ENCODE measurements at places on chromosomes 3 and 15.

DNA sequence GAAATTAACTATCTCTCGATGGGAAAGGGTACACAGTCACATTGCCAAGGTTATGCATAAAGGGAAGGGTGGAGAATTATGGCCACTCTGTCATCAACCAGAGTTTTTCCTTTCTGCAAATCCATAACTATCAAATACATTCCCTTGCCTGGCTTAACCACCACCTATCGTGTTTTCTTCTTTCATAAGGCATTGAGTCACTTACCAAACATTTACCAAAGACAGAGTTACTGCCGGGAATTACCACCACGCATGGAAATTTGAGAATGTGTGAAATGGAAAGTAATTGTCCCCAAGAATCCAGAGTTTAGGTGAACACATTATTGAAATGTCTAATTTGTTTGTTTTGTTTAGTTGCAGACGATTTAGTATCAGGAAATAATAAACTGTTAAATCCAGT, 134.3 kb upstream of the LRRN1 start:
- no peak for DNase-seq

DNA sequence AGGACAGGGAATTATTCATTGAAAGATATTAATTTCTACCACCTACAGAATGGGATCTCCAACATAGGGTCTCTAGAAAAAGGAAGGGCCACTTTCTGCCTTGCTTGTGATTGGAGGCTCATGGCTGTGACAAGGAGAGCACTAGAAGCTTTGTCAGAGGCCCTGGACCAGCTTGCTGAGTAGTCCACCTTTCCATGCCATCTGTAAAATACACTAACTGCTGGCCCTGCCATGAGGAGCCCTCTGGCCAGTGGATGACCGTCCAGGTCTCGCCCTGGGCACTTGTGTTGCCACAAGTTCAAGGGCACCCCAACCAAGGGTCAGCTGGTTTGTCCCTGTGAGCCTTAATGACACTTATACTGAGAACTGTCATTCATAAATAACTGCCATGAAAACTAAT, 1.6 kb upstream of the SYNM start:
- no peak for DNase-seq

DNA sequence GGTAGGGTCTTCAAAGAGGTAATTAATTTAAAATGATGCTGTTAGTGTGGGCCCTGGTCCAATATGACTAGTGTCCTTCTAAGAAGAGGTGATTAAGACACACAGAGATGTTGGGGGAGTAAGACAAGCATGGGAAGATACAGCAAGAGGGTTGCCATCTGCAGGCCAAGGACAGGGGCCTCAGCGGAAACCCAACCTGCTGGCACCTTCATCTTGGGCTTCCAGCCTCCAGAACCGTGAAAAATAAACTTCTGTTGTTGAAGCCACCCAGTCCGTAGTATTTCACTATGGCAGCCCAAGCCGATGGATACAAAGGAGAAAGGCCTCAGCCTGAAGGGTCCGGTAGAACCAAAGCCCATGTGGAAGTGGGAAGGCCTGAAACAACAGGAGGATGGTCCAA, 161.7 kb upstream of the UBE2E1 start:
- no peak for DNase-seq

DNA sequence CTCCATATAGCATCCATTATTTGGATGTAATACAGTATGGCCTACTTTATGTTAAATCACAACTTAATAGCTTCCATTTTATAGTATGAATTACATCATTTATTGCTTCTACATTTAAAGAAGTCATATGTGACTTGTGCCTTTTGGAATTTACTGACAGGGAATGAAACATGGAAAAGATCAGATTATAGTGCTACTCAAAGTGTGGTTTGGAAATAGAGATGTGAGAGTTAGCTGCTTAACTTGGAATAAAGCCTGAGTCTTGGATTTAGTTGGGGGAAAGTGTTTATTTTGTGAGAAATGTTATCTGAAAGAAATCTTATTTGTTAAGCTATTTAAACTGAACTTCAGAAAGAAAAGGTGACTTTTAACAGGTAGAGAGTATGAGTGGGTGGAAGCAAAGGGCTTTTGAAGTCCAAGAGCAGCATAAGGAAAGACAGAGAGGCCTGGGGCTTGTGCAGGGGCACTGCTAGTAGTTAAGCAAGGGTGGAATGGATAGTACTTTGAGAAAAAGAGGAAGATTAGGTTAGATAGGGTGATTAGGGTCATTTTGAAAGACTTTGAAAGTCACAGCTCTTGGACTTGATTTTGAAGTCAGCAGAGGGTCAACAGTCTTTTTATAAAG, 60.5 kb downstream of the SLMAP start:
- no peak for DNase-seq

DNA sequence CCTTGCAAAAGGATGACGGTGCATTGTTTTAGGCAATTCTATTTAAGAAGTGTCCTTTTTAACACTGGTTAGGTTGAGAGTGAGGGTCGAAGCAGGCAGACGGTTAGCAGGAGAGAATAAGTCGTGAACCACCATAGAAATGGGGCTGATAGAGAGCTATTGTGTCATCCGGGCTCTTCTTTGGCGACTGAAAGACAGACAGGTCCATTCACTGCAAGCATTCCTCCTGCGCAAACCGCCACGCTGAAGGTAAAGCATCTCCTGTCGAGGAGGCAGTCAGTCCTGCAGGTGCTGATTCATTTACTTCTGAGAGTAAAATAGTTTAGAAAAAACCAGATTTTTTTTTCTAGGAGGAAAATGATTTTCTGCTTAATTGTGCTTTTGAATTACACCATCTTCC, 1002.8 kb upstream of the NR2F2 start:
- DNase-seq: no peak

- peak; percentile 30 for DNase-seq
These were observed 175.6 kb downstream of the GREM1 start for GRCh38 chr15:32893421-32893820.

DNA sequence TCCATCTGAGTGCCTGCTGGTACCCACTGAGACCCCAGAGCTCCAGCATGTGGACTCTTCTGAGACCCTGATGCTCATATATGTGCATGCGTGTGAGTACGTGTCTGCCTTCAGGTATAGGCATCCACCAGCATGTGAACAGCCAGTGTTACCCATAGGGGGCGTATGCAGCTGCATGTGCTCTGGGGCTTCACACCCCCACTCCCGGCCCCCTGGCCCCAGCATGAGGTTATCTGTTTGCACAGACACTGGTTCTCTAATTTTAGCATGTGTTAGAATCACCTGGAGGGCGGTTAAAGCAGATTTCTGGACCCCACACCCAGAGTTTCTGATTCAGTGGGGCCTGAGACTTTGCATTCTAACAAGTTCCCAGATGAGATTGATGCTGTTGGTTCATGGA, 824 bp upstream of the CILP start:
- no peak for DNase-seq

- no peak for DNase-seq
These were observed 921.3 kb upstream of the NR2F2 start for GRCh38 chr15:95409211-95409610.

DNA sequence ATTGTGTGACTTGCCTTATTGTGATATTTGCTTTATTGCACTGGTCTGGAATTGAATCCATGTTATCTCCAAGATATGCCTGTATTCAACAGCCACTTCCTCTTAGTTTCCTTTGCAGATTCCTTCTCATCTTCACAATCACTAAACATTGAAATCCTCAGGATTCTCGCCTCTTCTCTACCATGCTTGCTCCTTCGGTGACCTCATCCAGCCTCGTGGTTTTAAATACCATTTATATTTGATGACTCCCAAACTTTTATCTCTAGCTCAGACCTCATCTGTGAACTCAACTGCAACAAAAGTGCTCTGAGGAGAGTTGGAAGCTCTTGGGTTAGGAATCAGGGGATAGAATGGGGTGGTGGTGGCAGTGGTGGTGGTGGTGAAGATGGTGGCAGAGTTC, 19.9 kb downstream of the POLR2M start:
- DNase-seq: no peak

DNA sequence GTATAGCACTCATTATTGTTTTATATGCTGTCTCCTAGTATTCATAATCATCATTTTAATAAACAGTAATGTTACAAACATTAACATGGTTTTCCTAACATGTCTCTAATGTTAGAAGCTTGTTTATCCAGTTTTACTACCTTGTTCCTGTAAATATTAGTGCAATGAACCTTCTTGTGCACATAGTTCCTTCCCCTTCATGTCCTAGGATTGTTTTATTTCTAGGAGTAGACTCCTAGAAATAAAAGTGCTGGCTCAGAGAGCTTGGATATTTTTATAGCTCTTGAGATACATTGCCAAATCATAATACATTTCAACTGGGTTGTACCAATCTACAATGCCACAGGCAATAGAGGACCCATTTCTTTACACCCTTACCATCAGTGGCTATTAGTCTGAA, 161.3 kb downstream of the SV2B start:
- no peak for DNase-seq

DNA sequence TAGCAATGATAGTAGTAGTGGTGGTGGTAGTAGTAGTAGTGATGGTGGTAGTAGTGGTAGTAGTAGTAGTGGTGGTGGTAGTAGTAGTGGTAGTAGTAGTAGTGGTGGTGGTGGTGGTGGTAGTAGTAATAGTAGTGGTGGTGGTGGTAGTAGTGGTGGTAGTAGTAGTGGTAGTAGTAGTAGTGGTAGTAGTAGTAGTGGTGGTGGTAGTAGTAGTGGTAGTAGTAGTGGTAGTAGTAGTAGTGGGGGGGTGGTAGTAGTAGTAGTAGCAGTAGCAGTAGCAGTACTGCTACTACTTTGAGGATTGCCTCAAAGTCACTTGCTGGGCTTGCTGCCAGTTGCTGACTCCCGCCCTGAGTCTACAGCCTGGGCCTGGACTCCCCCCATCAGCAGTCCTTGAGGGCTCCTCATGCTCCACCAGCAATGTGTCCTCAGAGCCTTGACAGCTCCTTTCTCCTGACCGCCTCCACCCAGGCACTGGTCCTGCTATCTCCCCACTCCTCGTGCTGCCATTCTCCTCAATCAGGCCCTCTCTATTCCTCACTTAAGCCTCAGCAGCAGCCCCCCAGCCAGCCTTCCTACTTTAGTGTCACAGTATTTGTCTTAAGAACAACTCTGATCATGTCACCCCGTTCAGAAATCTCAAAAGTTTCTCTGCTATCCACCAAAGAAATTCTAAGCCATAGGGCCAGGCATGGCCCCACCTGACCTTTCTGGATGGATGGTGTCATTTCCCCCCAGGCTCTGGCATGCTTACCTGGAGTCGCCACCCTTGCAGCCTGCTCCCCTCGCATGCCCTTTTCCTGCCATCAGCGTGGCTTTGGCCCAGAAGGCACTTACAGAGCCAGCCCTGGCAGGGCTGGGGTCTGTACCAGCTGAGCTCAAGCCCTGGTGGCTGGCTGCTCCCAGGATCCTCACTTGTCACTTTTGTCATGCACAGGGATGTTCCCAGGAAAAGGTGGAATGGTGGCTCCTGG, 45.6 kb downstream of the DLEC1 start:
- DNase-seq: peak; percentile 79

DNA sequence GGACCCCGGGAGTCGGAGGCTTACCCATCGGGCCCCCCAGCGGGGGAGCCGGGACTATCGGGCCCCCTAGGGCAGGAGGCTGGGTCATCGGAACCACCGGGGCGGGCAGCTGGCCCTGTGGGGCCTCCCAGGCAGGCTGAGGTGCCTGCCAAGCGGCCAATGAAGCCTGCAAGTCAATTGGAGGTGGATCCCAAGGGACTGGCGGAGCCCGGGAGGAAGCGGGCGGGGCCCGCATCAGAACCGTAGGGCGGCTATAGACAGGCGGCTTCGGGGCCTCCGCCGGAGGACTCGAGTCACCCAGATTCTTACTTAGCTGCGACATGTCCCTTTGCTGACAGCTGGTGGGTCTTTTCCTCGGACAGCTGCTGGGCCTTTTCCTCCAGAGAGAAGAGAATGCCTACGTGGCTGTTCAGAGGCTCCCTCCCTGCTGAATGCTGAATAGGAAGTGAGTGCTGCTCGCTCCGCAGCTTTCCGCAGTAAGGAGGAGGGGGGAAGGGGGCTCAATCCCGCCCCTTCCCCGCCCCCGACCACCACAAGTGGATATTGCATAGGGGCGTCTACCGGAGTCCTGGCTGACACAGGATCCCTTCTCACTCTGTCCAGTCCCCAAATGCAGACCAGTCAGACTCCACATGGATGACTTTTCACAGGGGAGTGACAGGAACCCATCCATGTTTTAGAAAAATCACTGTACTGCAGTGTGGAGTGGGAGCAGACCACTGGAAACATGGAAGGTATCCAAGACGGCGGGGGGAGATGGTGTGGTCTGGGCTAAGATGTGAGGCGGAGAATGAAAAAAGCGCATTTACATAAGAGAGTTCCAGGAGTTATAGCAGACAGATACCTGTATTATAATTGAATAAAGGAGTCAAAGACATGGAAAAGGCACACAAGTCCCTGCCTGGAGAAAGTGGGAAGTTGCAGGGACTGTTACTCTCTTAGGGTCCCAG, at the start of gene MAGEL2:
MAGEL2 (minus strand) TSS at position 447 of the 950 bp plus-strand sequence; CDS start at position 322, 125 bp downstream.
- peak; percentile 17 for DNase-seq

DNA sequence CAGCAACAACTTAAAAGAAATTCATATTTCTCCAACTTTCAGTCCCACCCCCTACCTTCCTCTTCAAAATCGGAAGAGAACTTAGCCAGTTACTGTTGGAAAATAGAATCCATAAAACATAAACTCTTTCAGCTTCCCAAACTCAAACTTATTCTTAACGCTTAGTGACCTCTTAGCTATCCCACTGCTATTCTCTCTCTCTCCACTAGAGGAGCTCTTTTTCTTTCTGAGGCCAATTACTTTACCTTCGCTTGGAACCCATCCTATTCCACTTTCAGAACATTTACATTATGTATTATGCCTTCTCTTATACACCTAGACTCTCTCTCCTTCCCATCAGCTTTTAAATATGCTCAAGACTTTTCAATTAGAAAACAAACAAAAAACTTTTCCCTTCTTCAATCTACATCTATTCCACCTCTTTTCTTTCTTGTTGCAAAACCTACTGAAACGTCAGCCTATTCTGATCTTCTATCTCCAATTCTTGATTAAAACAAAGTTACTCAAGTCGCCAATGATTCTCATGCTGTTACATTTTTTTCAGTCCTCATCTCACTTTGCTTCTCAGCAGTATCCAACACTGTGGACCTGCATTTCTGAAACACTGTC, 13.4 kb upstream of the GHSR start:
- DNase-seq: peak; percentile 50

DNA sequence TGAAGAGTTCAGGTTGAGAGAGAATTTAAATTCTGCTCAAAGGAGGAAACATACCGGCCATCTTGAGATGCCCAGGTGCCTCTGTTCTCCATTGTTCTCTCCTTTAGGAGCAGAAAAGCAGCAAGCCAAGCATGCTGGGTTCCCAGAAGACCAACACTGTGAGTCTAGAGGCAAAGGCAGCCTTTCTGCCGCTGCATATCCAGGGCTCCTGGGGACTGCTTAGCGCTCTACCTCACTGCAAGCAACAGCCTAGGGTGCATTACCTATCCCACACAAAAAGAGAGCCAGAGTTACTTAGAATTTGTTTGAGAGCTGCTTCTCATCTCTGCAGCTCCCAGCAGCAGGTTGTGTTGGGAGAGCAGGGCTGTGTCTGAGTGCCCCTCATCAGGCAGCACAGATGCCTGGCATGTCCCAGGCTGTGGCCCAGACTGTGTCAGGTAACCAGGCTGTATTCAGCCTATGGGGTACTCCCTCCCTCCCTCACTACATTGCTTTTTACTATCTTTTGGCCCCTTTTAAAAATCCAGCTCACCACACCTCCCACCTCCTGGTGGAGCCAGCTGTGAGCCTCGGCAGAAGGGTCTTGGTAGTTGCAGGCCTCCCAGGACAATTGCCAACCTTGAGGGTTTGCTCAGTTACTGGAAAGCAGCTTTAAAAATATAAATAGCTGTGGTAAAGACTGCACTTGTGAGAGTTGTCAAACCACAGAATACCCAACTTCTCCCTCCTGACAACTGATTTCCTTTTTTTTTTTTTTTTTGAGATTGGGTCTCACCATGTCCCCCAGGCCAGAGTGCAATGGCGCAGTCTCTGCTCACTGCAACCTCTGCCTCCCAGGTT, 30.2 kb downstream of the BCL2L10 start:
- no peak for DNase-seq

Measured in AG20443 (cell line).